ELR (cell line): ENCODE measurements at places on chromosomes 2 and 18.

DNA sequence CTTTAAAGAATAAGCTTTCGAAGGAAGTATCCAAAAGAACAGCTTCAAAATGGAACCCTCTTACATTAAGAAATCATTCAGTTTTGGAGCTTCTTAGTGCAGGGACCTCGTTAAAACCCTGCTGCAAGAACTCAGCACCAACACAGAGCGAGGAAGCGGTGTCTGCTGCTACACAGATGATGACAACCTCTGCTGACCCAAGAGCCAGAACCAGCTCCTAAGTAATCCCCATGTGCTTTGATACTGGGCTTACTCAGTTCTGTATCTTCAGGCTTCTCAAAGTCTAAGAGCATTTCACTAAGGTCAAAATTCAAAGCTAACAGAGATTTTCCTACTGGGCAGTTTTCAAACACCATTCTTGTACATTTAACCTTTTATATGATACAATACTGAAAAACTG, 194.6 kb downstream of the STK39 start:
- no peak for DNase-seq

DNA sequence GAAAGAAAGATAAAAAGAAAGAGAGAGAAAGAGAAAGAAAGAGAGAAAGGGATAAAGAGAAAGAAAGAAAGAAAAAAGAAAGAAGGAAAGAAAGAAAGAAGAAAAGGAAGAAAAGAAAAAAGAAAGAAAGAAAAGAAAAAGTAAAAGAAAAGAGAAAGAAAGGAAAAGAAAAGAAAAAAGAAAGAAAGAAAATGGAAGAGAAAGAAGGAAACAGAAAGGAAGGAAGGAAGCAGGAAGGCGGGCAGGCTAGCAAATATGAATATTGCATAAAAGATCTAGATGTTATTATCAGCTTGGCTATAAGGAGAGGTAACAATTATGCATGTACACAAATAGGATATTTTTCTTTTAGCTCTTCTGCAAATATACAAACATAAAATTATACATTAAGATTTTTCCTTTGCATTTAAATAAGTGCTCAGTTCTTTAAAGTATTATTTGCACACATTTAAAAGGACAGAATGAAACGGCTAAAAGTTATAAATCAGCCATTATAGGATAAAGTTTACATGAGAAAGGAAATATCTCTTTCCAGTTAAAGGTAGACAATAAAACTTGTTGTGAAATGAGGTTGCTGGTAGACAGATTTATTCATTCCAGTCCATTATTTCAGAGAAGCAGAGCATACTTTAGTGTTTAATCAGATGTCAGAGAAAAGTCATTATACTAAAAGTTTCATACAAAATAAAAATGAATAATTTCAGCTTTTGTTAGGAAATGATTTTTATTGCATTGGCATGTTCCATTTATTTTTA, 511.4 kb downstream of the KCNJ3 start:
- no peak for DNase-seq

DNA sequence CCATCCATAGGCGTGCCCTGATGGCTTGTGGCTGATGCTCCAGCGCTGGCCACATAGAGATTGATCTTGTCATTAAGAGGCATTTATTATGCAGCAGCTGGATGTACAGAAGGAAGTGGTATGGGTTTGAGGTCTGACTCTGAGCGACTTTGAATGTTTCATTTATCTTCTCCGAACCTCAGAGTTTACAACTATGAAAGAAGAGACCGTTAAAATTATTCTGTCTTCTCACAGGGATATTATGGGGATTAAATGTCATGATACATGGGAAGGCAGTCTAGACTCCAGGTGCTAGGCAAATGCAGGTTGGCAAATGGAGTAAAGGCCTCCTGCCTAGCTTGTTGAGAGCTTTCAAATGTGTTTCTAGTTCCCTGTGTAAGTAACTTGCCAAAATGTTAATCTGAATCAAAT, 30.3 kb downstream of the MOGAT1 start:
- no peak for DNase-seq

DNA sequence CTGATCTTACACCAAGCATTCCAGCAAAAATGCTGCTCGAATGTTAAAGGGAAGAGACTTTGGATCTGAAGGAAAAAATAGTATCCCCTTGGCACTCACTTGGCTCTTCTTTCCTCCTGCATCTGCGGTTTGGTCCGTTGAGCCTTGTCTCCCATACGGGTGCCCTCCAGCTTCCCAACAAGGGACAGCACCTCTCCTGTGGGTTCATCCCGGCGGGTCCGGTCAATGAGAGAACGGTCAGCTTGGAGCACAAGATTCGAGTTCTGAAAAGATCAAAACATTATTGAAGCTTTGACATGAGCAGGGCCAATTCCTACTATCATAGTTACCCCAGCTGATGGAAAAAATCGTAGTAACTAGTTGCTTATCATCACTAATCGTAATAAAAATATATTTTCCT, 740 bp downstream of the SNRNP200 start:
- DNase-seq: no peak

- no peak for DNase-seq
Measured at GRCh38 chr2:46246790-46247189, 50.4 kb upstream of the EPAS1 start.

DNA sequence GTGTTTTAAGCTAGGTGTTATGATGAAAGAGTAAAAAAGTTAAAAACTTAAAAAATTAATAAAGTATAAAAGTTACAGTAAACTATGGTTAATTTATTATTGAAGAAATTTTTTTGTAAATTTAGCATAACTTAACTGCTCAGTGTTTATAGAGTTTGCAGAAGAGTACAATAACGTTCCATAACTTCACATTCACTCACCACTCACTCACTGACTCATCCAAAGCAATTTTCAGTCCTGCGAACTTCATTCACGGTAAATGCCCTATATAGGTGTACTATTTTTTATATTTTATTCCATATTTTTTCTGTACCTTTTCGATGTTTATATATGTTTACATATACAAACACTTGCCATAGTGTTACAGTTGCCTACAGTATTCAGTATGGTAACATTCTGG, 694.8 kb upstream of the SLC39A10 start:
- DNase-seq: peak; percentile 8

DNA sequence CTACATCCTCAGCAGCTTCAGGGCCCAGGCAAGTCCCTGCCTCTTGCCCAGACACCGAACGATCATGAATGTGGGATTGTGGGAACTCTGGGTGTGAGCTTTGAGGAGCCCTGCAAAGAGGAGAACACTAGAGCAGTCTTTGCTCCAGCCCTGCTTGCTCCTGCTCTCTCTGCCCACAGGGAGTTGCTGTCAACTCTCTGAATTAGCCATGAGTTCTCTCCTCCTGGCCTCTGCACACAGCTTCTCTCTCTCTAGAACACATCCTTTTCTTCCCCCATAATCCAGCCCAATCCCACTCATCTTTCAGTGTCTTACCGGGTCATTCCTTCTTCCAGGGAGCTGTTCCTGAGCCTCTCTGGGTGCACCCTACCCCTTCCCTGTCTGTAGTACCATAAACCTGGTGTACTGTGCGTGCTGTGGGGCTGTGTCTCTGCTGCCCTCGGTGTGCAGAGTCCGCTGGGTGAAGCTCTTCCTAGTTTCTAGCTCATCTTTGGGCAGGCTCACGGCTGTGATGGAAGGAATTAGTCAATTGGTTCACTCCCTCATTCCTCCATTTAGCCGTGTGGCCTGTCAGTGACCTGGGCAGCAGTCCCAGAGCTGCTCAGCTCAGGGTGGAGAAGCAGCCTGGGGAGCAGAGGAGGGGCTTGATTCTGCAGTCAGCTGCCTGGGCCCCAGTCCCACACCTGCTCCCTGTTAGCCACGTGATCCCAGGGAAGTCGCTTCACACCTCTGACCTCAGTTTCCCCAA, 132.9 kb upstream of the HDAC4 start:
- no peak for DNase-seq

DNA sequence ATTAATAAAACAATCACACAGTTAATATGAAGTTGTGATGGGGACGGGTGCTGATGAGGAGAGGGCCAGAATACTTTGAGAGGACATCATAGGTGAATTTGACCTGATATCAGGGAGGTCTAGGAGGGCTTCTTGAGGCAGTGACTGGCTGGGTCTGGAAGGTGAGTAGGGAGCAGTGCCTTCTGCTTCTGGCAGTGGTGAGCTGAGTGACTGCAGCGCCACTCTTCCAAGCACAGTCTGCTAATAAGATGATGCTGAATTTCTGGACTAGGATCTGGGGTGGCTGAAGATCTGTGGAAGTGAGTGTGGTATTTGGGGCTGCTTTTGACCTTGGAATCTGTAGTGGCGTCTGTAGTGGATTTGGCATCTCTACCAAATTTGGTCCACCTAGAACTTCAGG, 5.5 kb downstream of the DGKD start:
- DNase-seq: no peak

DNA sequence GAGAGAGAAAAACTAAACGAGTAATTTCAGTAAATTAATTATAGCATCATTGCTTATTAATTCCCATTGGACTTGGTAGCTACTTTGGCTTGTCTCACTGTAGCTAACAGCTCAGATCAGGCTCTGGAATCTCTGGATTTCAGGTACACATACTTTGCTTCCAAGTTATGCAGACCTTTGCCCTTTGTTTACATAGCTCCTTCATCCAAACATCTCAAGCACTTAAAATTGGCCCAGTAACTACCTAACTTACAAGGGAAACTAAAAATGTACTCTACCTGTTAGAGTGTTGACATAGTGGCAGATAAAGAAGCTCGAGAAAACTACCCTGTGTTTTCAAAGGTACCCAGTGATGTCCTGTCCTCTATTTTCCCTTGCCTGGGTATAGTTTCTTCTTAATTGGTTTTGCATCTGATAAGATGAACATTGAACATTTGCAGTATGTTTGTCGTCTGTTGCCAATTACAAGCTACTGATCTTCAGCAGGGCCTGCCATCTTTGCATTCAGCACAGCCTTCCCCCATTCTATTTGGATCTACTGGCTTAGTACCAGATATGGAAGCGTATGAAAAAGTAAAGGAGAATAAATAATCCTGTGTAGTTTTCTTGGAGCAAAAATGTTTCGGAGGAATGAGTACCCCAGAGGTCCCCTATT, 601.5 kb upstream of the FANCL start:
- no peak for DNase-seq

DNA sequence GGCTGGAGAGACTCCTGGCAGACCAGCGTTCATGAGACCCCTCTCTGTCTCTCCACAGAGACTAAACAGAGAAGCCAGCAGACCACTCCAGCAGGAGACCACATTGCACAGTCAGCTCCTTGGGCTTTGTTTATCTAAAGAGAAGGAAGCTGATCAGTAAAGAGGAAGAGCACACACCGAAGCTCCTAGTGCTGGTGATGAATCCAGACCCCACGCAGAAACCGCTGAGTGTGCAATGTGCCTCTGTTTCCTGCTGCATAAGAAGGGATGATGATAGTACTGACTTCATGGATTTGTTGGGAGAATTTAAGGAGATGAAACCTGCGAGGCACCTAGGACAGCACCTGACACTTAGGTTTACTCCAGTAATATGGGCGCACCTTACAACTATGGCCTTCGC, 544.1 kb upstream of the ID2 start:
- DNase-seq: no peak

- no peak for DNase-seq
Measured at GRCh38 chr2:199464606-199465352, 7.0 kb upstream of the SATB2 start.

- DNase-seq: peak; percentile 9
Measured at GRCh38 chr2:105969552-105969951, 224.5 kb downstream of the UXS1 start.

- no peak for DNase-seq
Measured at GRCh38 chr2:32210767-32211408, 45.2 kb downstream of the SLC30A6 start.

GRCh38 chr2:173868406-173868805, 96.8 kb downstream of the SP3 start:
- DNase-seq: no peak

GRCh38 chr2:182038576-182038975, 52.9 kb downstream of the PPP1R1C start:
- DNase-seq: peak; percentile 82

DNA sequence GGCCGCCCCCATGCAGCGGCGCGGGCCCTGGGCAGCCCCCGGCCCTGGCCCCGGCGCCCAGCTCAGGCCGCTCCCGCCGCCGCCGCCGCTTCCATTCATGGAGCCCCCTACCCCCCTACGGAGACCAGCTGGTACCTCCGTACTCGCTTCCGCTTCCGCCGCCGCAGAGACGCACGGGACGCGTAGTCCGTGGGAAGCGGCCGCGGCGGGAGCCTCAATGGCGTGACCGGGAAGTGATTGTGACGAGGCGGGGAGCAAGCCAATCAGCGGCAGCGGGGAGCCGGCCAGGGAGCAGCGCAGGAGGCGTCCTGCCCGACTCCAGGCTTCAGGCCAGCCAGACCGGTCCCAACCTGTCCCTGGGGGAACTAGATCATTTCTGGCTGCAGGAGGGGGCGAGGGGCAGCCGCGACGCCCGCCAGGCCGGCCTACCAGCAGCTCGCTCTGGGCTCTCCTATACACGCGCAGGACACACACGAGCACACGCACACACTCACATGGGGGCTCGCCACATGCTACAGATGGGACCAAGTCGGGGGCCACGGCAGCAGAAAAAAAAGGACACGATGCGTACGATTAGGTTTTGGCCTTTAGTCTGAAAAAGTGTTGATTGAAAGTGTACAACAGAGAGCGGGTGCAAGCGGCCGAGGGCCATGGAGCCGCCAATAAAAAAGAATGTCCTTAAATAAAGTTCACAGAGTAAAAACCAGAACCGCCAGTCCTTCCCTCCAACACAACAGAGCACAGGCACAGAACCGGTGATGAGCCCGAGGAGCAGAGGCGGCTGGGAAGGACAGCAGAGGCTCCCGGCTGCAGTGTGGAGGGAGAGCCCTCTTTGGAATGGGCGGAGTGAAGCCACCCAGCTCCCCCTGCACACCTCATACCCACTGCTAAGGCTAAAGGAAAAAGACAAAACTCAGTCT, at the start of gene ZNF513:
ZNF513 (minus strand) TSS at position 109 of the 920 bp plus-strand sequence. CDS start 208 bp downstream, outside the sequence.
- peak; percentile 91 for DNase-seq

- DNase-seq: no peak
Measured at GRCh38 chr18:56532176-56532840, 106.1 kb downstream of the TXNL1 start.

- DNase-seq: no peak
Measured at GRCh38 chr2:74253971-74254310, 55.5 kb downstream of the MTHFD2 start.

GRCh38 chr18:35912332-35912731, 60.1 kb upstream of the RMP24 start:
- DNase-seq: no peak

- peak; percentile 86 for DNase-seq
Measured at GRCh38 chr2:109242654-109243331, 113.8 kb downstream of the SH3RF3 start.

DNA sequence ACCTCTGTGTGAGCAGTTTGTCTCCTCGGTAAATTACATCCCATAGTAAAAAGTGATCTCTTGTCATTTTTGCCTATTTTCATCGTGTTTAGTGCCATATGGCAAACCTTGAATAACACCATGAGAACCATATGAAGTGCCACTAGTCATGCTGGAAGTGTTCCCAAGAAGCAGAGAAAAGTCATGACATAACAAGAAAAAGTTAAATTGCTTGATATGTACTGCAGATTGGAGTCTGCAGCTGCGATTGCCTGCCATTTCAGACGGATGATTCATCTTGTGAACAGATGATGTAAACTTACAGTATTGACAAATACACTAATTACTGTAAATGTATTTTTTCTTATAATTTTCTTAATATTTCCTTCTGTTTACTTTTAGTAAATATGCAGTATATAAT, 846.7 kb downstream of the BCL11A start:
- DNase-seq: no peak

- DNase-seq: no peak
Measured at GRCh38 chr2:69186614-69187013, 173.6 kb downstream of the ANTXR1 start.

- peak; percentile 95 for DNase-seq
Measured at GRCh38 chr2:85327822-85328617, at the start of gene TGOLN2. TSS of gene TGOLN2 (minus strand) at chr2:85327989. CDS start at chr2:85327962, 27 bp downstream.

- no peak for DNase-seq
Measured at GRCh38 chr2:6423157-6423556, 442.6 kb downstream of the CMPK2 start.
